ENCODE measurements at places on chromosomes 7 and 10.

DNA sequence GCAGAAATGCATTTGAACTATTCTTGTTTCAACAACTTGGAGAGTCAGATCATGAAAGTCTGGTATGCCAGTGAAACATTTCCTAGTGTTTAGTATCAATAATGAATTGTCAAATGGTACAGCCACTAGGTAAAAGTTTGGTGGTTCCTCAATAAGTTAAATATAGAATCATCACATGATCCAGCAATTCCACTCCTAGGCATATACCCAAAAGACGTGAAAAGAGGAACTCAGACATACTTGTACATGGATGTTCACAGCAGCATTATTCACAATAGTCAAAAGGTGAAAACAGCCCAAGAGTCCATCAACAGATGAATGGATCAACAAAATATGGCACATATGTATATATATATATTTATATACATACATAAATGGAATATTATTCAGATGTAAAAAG lies 67.0 kb upstream of the HPS1 start:
- no peak for DNase-seq

- no peak for DNase-seq
Observed at GRCh38 chr7:157406971-157407370, 70.2 kb downstream of the DNAJB6 start.

- no peak for DNase-seq
Observed at GRCh38 chr7:29467193-29467926, 96.3 kb upstream of the PRR15 start.

GRCh38 chr10:99528494-99529441 lies 4.0 kb upstream of the NKX2-3 start:
- DNase-seq, result no peak

GRCh38 chr10:70843776-70844489 lies 28.2 kb downstream of the SGPL1 start:
- no peak for DNase-seq

DNA sequence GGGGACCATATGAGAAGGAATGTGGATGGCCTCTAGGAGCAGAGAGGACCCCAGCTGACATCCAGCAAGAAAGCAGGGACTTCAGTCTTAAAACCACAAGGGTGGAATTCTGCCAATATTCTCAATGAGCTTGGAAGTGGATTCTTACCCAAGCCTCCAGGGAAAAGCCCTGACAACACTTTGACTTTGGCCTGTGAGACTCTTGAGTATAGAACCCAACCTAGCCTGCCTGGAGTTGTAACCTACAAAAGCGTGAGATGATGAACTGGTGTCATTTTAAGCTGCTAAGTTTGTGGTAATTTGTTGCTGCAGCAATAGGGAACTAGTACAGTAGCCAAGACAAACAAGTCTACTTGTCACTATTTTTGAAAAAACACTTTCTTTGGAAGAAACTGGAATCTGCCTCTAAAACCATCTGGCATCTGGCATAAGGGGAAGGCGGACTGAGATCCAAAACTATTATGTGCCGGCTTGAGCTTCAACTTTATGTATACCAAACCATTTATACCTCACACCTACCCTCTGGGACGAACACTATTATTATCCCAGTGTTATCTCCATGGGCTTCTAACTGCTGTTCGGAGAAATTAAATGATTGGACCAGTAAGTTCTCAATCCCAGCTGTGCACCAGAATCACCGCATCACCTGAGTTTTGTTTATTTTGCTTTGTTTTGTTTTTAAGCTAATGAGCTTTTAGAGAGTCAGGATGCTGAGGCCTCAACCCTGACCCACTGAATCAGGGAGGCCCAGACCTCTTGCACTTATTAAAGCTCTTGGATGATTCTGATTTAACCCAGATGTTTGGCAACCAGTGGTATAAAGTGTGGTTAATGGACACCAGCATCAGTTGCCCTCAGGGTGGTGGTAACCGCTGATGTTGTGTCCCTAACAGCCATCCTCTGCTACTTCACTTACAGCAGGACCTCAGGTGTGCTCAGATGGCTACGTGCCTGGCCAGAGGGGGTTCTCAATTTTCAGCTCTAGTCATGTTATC lies 83.0 kb downstream of the C1GALT1 start:
- no peak for DNase-seq

DNA sequence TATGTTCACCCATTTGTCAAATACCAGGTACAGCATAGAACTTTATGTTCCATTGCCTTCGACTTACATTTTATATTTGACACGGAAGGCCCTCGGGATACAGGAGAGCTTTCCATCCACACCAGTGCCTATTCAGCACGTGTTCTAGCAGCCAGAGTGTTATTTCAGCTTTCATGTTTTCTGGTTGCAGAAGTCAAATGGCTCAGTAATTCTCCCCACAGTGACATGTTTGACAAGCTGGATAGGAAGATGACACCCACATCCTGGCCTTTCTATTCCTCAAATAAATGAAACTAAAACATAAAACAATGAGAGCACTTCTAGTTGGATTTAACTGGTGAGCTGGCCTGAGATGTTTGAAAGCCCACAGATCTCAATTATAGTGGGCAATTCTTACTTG lies 173.4 kb downstream of the SORCS1 start:
- no peak for DNase-seq

DNA sequence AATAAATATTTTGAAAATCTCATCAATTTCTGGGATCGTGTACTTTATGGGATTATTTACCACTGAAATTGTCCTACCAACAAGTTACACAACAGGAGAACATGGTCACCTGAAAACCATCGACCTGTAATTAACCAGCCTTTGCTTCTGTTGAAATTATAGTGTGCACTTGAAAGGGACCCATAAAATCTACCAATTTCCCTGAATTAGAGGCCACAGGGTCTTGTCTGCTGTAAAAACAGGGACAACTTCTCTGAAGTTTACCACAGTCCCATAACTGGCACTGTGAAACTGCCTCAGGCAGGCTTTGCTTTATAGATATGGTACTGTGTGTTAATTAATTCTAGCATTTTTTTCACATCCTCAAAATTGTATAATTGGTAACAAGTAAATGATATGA lies 37.7 kb downstream of the RAB19 start:
- DNase-seq, result no peak

DNA sequence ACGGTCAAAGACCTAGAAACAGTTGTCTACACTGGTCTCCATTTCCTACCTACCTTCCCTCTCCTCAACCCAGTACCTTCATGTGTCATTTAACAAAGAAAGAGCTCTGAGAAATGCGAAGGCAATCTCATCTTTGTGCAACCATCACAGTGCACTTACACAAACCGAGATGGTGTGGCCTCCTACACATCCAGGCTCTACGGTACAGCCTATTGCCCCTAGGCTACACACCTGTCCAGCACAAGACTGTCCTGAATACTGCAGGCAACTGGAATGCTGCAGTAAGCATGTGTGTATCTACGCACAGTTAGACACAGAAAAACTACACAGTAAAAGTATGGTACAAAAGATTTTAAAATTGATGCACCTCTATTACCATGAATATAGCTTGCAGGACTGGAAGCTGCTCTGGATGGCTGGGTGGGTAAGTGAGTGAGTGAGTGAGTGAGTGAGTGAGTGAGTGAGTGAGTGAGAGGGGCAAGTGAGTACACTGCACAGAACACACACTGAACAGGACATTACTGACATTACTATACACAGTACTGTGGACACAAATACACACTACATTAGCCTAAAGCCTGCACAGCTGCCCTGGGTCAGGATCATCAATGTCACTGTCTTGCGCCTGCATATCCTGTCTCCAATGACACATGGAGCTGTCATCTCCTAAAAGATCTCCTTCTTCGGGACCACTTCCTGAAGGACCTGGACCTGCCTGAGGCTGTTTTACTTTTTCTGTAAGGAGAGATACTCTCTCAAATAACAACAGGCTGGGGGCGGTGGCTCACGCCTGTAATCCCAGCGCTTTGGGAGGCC lies 18.5 kb downstream of the ITGB1 start:
- DNase-seq, result no peak

DNA sequence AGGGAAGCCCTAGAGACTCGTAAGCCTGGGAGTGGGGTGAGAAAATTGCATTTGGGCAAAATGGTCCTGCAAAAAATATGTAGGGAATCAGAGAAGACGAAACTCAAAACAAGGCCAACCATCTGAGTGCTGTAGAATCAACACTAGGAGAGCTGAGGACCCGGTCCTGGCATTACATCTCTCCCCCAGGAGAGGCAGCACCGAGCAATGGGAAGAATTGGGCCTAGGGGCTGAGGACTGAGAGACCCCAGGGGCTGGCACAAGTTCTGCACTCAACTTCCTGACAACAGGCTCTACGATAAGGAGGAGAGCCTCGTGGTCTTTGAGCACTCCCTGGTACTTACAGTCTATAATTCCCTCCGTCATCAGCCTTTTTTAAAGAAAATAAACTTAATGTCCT lies 47.6 kb downstream of the BPGM start:
- no peak for DNase-seq

DNA sequence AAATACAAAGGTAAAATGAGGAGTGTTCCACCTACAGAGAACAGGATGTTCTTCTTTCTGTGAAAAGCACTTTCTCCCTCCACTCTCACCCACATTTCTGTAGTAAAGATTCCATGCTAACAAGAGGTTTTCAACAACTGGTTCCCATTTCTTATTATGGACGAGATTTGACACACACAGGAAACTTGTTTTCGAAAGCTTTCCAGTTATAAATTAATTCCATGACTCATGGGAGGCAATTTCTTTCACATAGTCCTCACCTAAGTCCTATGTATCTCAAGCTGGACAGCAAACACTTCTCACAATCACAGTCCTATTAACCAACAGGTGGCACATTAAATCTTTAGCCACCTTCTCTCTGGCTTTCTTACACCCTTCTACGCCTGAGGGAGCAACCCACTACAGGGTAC lies 24.5 kb downstream of the RAPGEF5 start:
- no peak for DNase-seq

DNA sequence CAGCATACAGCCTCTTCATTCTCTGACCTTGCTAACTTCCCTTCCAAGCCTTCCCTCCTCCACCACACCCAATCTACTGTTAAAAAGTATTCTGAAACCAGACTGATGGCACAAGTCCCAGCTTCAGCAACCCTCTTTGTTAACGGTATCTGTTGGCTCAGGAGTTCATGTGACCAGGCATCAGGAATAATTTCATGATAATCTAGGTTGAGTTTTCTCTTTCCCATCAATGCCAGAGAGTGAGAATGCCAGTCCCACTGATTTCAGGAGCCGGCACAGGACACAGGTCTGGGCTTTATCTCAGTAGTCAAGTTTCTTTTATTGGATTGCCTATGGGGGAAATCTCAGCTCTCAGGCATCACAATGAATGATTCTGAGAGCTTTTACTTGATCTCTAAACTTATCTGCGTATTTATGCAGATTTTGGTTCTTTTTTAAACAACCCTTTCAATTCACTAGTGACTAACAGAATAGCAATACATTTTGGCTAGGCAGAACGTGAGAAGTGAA lies 231.0 kb upstream of the LYZL1 start:
- DNase-seq, result no peak

- DNase-seq, result no peak
Observed at GRCh38 chr7:48938539-48939295, 14.4 kb downstream of the CDC14C start.

DNA sequence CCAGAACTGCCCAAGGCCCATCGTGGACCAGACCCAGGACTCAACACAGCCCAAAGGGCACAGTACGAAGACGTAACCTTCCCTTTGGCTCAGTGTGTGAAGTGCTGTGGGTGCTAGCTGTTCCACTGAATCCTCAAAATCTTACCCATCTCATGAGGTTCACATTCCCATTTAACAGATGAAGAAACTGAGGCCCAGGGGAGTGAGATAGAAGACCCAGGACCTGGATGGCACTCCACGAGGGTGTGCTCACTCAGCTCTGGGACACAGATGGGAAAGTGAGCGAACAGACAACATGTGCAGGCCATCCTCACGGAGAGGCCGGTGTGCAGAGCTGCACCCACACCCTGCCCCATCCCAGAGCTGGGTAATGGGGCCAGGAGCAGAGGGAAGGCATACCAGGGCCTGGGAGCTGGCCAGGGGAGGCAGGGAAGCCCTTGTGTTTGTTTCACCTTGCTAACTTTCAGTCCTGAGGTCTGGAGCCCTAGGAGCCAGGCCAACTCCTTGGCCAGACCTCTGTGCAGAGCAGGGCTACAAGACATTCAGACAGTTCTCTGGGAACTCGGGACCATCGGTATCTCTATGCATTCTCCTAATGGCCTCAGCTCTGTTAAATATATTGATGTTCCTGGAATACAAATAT lies 100.3 kb upstream of the ZMIZ1 start:
- no peak for DNase-seq

DNA sequence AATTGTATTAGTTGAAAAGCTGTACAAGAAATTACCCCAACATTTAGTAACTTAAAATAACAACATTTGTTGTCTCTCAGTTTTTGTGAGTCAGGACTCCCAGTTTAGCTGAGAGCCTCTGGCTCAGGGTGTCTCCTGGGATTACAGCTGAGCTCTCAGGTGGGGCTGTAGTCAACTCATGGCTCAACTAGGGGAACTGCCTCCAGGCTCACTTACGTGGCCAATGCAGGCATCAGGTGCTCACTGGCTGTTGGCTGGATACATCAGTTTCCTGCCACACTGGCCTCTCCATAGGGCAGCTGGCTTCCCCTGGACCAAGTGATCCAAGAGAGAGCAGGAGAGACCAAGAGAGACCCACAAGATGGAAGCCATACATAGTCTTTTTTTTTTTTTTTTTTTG lies 17.5 kb downstream of the CCNY start:
- no peak for DNase-seq

DNA sequence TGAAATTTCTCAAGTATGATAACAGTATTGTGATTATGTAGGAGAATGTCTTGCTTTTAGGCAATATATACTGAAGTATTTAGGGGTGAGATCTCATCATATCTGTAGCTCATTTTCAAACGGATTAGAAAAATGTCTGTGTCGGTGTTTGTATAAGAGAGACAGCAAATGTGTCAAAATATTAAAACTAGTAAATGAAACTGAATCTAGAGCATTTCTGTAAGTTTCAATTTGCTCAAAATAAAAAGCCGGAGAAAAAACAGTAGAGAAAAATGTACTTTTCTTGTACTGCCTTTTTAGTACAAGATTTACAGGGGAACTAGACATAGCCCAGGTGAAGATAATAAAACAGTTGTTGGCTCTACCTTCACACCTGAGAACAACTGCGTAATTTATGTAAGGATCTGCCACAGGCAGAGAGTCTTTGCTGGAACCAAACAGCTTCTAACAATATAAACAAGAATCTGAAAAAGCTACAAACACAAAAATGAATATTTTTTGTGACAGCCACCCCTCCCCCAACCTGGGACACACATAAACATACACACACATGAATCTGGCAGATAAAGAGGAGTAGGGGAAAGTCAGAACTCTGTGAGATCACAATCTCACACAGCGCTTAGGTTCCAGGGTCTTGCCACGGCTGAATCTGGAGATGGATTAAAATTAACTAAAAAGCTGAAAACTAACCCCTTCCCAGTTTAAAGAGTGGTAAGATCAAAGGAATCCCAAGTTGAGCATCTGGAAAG lies 153.3 kb downstream of the AVL9 start:
- no peak for DNase-seq

GRCh38 chr7:74542558-74543117 lies 88.9 kb downstream of the GTF2IRD1 start:
- DNase-seq, result no peak

DNA sequence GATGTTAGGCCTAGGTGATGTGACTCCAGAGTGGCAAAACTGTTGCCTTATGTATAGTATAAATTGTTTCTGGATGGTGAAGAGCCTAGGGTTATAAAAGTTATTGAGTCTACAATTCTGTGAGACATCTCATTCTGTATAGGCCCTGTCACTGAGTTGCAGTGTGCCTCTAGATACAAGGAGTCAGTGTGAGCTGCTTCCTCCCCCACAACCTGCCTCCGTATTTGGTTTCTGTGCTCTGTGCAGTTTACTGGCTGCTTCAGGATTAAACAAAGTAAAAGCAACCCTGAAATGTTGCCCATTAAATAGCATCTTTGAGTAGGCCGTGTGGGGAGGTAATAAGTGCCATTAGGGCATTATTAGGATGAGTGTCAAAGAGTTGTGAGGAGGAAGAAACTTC lies 1.9 kb upstream of the IFRD1 start:
- DNase-seq, result no peak
